Myocyte (in vitro differentiated cells): ENCODE measurements at places on chromosomes 2 and 18. TPM values are rescaled to one million over a fixed set of nuclear protein-coding genes. Genes with fewer than 3 reads are reported as not detected.

NCKAP5 gene
- total RNA-seq = 0.31 and 0.53 TPM in 2 replicates

POTEI gene
- not detected in 2 replicates for total RNA-seq

RGPD8 gene
- 6.7 and 8.1 TPM in 2 replicates for total RNA-seq

SKA1 gene
- 0.10 and 0.11 TPM in 2 replicates for total RNA-seq

UPP2 gene
- total RNA-seq = not detected in 2 replicates

IL37 gene
- not detected in 2 replicates for total RNA-seq

PLGLB1 gene
- total RNA-seq = 1.4 and 2.5 TPM in 2 replicates

EMILIN2 gene
- 0.21 and 1.6 TPM in 2 replicates for total RNA-seq

MRPL44 gene
- total RNA-seq = 48.1 and 50.7 TPM in 2 replicates

CCBE1 gene
- 5.6 and 8.6 TPM in 2 replicates for total RNA-seq

ATP8B1 gene
- 3.9 and 7.2 TPM in 2 replicates for total RNA-seq

GPC1 gene
- total RNA-seq = 757 and 1,139 TPM in 2 replicates

ST8SIA3 gene
- total RNA-seq = not detected in 2 replicates

ASB18 gene
- 0.24 and 0.31 TPM in 2 replicates for total RNA-seq

OR6B2 gene
- total RNA-seq = not detected in 2 replicates

RAMP1 gene
- 19.5 and 20.9 TPM in 2 replicates for total RNA-seq

RNF152 gene
- 2.9 and 6.8 TPM in 2 replicates for total RNA-seq

YWHAQ gene
- total RNA-seq = 194 and 222 TPM in 2 replicates

ANKRD62 gene
- not detected in 2 replicates for total RNA-seq

GCKR gene
- total RNA-seq = not detected in 2 replicates

C1GALT1C1L gene
- 0.24 TPM in 1 of 2 replicates, not detected in the other for total RNA-seq

FTCDNL1 gene
- 0.80 and 2.8 TPM in 2 replicates for total RNA-seq

TOGARAM2 gene
- total RNA-seq = 1.0 and 1.7 TPM in 2 replicates

CNNM4 gene
- 7.5 and 15.6 TPM in 2 replicates for total RNA-seq

IL1A gene
- total RNA-seq = not detected in 2 replicates

NR4A2 gene
- 0.08 TPM in 1 of 2 replicates, not detected in the other for total RNA-seq

MOGAT1 gene
- total RNA-seq = not detected in 2 replicates

DNER gene
- total RNA-seq = 0.05 TPM in 1 of 2 replicates, not detected in the other

WDR54 gene
- 7.8 TPM in 2 replicates for total RNA-seq

ADCYAP1 gene
- total RNA-seq = not detected in 2 replicates

CABYR gene
- 1.4 TPM in 2 replicates for total RNA-seq

EFHD1 gene
- total RNA-seq = 0.29 TPM in 1 of 2 replicates, not detected in the other
